ENCODE measurements at places on chromosomes 12 and 14. TPM values are rescaled to one million over a fixed set of nuclear protein-coding genes. Genes with fewer than 3 reads are reported as not detected.

The NEUROD4 gene
- 1.3 TPM for total RNA-seq

The STAC3 gene
- total RNA-seq, result 2.1 TPM

The AMN gene
- total RNA-seq, result 0.20 TPM

The P3H3 gene
- 25.7 TPM for total RNA-seq

The ARHGEF40 gene
- 71.0 TPM for total RNA-seq

The TAS2R9 gene
- 1.4 TPM for total RNA-seq

The KCNA5 gene
- total RNA-seq, result 2.9 TPM

The TMTC1 gene
- total RNA-seq, result 40.8 TPM

The MYO1H gene
- 0.28 TPM for total RNA-seq

The GPR84 gene
- 0.99 TPM for total RNA-seq

The APOF gene
- total RNA-seq, result not detected

The FLVCR2 gene
- total RNA-seq, result 14.0 TPM

The ZDHHC22 gene
- total RNA-seq, result 5.6 TPM

The SYT1 gene
- 38.0 TPM for total RNA-seq
